ENCODE measurements at places on chromosomes 7 and 10. TPM values are rescaled to one million over a fixed set of nuclear protein-coding genes. Genes with fewer than 3 reads are reported as not detected.
A peak's percentile ranks its signal among the peaks of the same experiment; 100 is the strongest.

The LGI1 gene
- not detected for total RNA-seq

The PPP1R3A gene
- total RNA-seq: not detected

The ELN gene
- not detected for total RNA-seq

The NPSR1 gene
- total RNA-seq: not detected

GRCh38 chr10:61923210-61923949 is 21.9 kb downstream of the ARID5B start:
- no peaks in the 10 kb centered on the region for H3K27me3 ChIP-seq
- H3K36me3 ChIP-seq: peaks cover 83% of the 10 kb centered on the region
- no peaks in the 10 kb centered on the region for H3K4me1 ChIP-seq
- H3K4me3 ChIP-seq: no peak overlapping the region

- H3K36me3 ChIP-seq: no peaks in the 10 kb centered on the region
- H3K27me3 ChIP-seq: no peaks in the 10 kb centered on the region
- peaks cover 34% of the 10 kb centered on the region for H3K4me1 ChIP-seq
- peak overlapping the region; percentile 65 for H3K27ac ChIP-seq
- ATAC-seq: peak; percentile 67
Measured at GRCh38 chr7:106767078-106767477, 98.0 kb upstream of the PIK3CG start.

DNA sequence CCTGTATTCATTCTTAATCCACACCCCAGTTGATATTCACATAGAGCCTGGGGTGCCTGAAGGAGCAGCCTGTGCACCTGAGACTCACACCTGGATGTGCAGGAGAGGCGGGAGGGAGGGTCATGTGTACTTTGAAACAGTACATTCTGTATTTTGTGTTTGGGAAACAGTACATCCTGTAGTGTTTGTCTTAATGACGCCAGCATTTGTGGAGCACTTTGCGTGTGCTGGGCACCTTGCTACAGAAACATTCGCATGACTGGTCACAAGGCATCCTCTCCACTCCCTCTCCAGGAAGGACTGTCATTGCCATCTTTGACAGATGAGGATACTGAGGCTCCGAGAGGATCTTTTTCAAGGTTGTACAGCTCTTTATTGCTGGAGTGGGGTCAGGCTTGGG is 132.1 kb downstream of the TACC2 start:
- H3K4me1 ChIP-seq: no peaks in the 10 kb centered on the region
- no peak overlapping the region for H3K27ac ChIP-seq
- H3K4me3 ChIP-seq: no peak overlapping the region
- peaks cover 6% of the 10 kb centered on the region for H3K27me3 ChIP-seq

GRCh38 chr10:33336582-33337325 is 2.3 kb upstream of the NRP1 start:
- no peak overlapping the region for H3K27ac ChIP-seq
- H3K4me1 ChIP-seq: peaks cover 6% of the 10 kb centered on the region
- H3K4me3 ChIP-seq: peak overlapping the region; percentile 46
- no peak for ATAC-seq
- H3K36me3 ChIP-seq: no peaks in the 10 kb centered on the region
- peaks cover 39% of the 10 kb centered on the region for H3K27me3 ChIP-seq

All from activated T-helper 17 cell treated with anti-CD3 and anti-CD28 coated beads, Interleukin-2, amount 50 U/mL, for 72 hours (primary cell).